ENCODE measurements at places on chromosomes 1 and 21.
A peak's percentile ranks its signal among the peaks of the same experiment; 100 is the strongest.

GRCh38 chr1:191290441-191290840 lies 812.8 kb upstream of the BRINP3 start:
- no peak for DNase-seq

DNA sequence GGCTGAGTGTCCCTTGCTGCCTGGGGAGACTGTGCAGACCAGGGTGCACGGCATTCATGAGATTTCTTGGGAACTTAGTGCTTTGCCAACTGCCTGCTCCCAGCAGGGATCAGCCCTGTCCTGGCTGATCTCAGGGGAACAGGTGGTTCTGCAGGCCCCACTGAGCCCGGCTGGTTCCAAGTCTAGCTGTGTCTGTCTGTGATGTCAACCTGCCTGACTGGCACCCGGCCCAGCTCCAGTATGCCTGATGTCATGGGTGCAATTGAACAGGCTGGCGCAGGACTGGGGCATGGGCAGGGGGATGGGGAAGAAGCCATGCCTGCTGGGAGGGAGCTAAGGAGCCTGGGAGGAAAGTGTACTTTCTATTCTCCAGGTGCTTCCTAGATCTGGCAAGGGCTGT lies 227.1 kb downstream of the GRIK3 start:
- DNase-seq, result no peak

GRCh38 chr1:91736715-91737615 lies 149.0 kb downstream of the TGFBR3 start:
- DNase-seq, result no peak

DNA sequence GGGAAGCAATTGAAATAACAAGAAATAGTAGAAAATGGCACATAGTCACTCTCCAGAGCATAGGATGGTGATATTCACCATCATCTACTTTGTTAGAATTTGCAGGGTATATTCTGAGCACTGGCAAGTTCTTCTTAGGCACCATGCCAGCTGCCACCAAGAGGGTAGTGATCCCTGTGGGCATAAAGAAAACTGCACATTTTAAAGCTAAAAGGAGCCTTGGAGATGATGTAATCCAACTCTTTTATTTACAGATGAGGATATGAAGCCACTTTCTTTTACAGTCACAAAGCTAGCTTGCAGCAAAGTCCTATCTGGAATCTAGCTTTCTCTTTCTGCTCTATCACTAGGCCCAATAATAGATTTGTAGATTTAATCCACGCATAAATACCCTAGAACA lies 69.0 kb downstream of the PTGER3 start:
- no peak for DNase-seq

GRCh38 chr1:12206792-12207424 lies 22.9 kb upstream of the VPS13D start:
- no peak for DNase-seq

- DNase-seq, result no peak
These were observed 624.4 kb upstream of the PLXNA2 start for GRCh38 chr1:208868554-208868953.

DNA sequence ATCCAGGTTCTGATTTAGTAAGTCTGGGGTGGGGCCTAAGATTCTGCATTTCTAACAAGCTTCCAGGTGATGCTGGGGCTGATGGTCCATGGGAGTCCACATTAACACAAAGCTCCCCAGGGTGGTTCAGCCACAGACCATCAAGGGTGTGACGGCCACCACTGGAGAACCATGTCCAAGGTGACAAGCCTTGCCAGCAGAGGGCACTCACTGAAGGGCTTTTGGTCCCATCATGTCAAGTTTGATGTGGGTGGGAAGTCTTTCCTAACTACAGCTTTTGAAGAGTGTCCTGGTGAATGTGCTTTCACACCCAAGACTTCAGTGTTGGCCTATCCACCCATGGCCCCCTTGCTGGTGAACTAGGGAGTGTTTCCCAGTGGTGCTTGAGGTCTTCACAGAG lies 67.1 kb downstream of the UBE2T start:
- peak; percentile 25 for DNase-seq

DNA sequence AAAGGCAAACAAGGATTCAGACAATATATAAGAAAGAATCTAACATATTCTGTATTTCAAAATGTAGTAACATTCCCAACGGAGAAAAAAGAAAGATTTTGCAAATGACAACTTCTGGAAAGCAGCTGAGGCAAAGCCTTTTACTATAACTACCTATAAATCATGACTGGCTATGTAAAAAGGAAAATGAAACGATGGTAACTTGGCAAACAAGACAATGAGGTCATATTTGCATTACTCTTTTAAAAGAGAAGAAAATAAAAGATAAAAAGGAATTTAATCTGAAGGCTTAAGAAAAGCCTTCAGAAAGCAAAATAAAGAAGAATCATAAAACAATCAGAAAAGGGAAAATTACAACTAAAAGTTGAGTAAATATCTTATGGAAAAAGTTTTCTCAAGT lies 25.1 kb upstream of the ASPM start:
- DNase-seq, result no peak

DNA sequence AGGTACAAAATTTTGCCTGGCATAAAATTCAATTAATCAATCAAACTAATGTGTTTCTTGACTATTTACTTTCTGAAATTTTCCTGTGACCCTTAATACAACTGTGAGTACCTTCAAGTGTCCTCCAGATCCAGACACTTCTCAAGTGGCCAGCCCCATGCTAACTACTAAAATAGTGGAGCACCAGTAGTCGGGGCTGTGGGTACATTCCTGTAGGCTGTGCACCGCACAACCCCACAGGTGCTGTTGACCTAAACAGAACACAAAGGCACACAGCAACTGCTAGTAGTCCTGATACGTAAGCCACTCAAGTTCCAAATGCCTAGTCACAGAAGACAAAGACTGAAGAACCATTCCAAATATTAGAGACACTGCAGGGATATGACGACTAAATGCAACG lies 36.6 kb downstream of the TMEM50B start:
- DNase-seq, result no peak

DNA sequence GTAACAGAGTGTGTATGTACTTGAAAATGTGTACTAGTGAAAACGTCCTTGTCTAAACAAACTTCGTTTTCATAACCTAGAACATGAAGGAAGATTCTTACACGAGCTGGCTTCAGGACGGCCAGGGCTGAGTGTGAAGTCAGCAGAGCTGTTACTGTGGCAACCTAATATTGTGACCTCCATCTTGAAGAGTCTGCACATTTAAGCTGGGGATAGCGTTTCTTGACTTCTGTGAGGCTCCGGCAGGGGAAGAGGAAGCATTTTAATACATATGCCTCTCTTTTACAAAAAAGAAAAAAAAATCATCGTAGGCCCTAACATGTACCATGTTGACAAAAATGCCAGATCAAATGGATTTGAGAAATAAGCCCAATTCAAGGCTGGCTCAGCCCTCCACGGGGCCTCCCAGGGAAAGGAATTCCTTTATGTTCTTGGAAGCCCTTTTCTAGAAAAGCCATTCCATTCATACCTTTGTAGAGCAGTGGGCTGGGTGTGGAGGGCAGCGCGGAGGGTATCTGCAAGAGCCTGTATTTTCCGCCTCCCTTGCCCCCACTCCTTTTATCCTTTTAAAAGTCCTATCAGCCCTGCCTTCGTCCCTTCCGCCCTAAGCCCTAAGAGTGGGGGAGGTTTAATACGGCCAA lies 51.1 kb downstream of the SIM2 start:
- no peak for DNase-seq

DNA sequence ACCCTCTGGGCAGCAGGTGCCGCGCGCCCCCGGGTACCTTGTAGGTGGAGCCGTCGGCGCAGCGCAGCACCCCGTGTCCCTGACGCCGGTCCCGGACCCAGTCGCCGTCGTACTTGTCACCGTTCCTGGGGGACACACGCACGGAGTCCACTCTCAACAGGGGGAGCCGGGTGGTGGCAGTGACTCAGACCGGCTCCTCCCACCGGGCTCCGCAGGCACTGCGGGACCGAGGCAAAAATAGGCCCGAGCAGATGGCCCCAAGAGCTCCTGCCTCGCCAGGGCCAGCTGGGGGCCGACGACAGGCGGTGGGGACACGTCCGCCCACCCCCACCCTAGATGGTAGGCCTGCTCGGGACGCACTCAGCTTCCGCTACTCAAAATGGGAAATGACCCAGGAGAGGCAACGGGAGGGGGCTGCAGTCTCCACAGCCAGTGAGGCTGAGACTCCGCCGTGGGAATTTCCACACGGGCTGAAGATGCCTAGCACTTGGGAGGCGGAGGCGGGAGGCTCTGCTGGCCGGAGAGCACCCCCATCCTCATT lies 6.3 kb downstream of the MORN1 start:
- DNase-seq, result no peak

DNA sequence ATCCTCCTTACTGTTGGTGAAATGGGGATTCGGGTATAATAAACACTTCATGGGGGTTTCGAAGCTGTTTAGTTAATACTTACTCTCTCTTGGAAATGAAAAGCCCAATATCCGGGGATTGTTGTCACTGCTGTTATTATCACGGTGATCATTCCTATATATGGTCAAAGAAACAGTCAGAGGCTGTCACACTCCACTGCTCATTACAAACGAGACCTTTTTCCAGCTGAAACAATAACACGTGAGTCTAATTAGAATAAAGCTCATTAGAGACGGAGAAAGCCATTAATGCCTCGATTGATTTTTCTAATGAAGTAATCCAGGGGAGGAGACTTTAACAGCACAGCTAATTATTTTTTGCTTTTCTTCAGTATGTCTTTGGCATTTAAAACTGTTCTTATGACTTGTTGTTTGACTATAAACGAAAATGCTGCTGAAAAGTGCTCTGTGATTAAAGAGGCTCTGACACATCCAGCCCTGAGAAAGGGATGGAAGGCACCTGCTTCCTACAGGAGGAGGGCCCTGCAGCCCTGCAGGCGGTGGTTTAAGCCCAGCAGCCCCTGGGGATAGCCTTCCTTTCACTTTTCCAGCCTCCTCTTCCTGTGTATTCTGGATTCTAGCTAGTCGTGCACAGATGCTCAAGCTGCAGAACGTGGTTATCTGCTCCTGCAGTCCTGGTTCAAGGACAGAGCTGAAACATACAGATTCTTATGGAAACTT lies 143.6 kb downstream of the EDEM3 start:
- DNase-seq, result no peak

DNA sequence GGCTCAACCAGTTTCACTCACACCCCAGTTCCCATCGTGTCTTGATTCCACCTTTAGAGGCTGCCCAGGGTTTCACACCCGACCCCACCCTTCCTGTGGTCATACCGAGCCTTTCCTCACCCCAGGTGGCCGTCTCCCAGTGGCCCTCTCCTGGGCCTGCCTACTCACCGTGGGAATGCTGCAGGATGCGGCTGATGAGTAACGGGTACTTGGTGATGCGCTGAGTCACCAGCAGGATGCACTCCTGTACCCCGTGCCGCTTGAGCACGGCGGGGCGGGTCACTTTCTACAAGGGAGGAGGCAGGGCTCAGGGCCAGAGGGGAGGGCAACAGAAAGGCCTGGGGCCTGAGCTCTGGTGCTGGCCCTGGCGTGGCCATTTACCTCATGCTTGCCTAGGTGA lies 16.4 kb downstream of the ARHGEF2 start:
- DNase-seq, result no peak

DNA sequence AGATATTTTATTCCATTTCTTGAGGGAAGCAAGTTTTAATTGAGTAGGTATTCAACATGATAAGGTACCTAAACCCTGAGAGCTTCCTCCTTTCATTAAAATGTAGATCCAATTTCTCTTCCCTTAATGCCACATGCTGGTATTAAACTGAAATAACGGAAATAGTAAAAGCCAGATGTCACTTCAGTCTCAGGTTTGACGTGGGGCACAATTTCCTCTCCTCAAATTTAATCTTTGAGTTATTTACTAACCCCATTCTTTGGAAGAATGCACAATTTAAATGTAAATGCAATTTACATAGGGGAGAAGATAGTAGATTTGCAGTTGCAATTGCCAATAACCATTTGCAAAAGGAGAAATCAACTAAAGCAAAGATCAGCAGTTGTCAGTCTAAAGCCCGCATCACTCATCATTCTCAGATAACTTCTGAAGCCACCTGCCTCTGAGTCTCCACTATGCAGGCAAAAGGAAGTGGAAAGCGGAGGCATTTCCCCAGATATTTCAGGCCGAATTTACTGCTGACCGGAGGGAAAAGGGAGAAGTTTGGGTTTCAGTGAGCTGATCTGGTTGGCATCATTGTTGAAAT lies 2.1 kb upstream of the LEMD1 start:
- no peak for DNase-seq

DNA sequence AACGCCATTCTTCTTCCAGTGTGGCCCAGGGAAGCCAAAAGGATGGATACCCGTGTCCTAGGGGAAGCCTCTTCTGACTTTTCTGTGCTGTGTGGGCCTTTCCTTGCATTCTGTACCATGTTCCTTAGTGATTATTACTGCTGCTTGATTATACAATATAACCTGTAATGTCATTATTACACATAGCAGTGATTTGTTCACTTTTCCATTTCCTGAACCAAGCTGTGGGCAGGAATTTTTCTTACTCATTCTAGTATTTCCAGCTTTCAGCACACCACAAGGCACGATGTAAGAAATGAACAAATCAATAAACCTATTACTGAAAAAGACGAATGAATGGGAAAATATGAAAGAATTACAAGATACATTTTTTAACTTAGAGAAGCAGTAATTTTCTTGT lies 8.4 kb upstream of the USP33 start:
- no peak for DNase-seq

DNA sequence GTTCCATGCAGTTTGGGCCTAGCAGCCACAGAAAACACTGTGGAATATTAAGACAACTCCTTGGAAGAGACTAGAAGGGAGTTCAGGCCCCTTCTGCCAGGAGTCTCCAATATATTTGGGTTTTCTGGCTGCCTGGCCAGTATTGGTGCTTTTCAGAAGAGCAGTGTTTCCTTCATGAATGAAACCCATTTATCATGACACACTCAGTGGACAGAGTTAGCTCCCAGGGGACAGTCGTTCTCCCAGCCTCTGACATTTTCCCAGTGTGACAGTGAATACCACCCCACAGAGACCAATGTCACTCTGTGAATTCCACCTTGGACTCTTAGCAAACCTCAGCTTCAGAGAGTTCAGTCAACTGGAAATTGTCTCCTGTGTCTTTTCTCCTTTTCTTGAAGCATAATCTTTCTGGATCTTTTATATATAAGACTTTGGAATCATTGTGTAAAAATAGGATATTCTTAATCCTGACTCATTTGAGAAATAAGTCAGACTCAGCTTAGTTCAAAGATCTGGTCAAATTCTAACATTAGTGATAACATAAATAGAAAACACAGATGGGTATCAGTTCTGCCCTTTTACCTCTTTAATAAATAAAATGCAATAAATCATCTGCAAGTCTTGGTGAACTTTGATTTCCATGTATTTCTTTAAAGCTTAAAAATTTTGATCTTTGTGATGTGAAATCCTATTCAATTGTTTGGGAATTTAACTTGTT lies 40.4 kb downstream of the GNG12 start:
- DNase-seq, result no peak
